ENCODE measurements at places on chromosomes 3 and 15.

- no peak for DNase-seq
Observed at GRCh38 chr15:62128916-62129315, 36.2 kb downstream of the C2CD4B start.

DNA sequence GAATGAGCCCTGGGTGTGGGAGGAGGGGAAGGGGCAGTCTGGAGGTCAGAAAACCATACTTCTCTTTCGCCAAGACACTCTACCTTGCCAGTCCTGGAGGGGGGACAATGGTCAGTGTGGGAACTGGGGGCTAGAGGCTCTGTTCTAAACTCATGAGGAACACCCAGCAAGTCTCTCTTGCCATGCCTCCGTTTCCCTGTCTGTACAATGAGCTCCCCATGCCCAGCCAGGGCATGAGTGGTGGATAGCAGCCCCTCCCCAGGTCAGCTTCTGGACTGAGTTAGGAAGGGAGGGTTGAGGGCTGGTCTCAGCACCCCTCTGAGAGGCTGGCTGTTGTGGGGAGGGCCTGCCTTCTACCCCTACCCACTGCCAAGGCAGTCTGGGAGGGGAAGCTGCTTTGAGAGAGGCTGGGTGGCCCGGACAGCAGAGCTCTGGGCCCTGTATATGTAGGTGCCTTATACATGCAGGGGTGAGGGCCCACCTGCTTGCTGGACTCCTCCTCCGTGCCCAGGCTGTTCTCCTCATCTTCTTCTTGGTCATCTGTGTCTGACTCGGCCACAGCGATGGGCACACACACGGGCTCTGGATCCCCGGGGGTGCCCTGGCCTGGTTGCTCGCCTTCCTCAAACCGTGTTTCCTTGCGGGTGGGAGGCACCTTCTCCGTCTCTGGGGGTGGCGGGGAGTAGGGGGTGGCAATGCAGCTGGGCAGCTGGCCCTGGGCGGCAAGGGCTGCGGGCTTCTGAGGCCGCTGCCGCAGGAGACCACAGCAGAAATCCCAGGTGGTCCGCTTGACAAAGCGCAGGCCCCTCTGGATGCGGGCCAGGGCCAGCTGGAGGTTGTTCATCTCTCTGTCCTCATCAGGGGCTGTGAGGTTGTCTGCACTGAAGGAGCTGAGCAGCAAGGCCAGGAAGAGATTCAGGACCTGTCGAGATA, 68.8 kb downstream of the SCN5A start:
- DNase-seq: no peak

DNA sequence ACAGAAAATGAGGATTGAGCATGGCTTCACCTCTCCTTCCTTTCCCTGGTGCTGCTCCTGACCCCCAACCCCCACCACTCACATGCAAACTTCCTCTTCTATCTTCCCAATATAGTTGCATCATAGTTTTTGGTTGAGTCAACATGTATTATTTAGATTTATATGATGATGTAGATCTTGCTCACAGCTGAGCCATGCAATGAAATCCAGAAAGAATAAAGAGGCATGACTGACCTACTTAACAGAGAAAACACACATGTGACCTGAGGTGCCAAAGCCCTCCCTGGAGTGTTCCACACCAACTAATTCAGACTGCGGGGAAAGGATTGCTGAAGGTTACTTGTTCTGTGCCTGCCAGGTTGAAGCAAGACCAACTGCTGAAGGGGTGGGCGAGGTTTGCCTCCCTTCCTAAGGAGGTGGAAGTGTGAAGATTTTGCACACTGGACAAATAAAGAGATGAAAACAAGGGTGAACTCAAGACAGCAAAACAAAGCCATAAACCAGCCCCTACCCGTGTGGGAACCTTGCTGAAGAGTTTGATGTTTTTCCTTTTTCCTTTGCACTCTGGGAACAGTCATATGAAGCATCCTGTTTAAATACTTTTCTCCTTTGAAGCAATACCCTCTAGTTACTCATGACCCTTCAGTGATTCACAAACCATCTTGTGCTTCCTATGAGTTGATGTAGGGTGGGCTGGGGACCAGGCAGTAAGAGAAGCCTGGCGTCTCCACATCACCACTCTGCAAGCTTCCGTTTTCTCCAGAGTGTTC, 155.2 kb upstream of the UBE2E1 start:
- no peak for DNase-seq

DNA sequence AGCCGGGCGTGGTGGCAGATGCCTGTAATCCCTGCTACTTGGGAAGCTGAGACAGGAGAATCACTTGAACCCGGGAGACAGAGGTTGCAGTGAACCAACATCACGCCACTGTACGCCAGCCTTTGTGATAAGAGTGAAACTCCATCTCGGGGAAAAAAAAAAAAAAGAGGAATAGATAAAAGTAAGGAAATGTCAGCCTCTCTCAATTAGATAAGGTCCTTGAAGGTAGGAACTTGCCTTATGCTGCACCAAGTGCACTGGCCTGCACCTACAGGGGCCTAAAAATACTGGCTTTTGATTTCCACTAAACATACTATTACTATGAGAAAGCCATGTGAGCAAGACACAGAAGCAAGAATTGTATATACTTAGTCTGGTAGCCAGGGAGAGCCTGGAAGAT, 7.1 kb downstream of the RAF1 start:
- no peak for DNase-seq

GRCh38 chr15:79218588-79219200, 63.8 kb upstream of the ANKRD34C start:
- no peak for DNase-seq

GRCh38 chr15:91291673-91292072, 191.6 kb downstream of the SV2B start:
- no peak for DNase-seq
